Stimulated activated CD8-positive, alpha-beta memory T cell treated with anti-CD3 and anti-CD28 coated beads, Interleukin-4, amount 100 ng/mL, for 1 hour (primary cell): ENCODE measurements at places on chromosomes 4 and X.

DNA sequence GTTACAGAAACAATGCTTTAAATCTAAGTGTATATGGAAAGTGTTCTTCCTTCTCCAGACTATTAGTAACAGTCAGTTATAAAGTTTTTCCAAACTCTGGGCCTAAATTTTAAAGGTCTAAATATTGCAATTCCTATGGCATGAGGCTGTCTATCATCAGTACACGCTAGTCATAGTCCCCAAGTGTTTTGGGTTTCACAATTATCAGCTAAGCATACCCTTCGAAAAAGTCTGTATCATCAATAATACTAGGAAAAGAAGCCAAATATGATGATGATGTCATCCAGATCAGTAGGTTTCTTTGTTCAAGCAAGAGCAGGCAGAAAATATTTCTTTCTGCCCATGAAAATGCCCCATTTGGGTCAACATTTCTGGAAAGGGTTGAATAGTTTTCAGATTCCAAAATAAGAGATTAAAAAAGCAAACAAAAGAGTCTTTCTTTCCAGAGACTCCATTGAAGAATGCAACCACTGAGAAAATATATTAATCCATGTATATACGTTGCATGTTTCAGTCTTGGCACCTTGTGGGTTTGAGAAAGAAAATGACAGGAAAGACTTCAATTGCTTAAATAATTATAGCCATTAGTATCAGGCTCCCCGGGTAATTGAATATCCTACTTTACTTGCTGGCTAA, 173.8 kb downstream of the CAMK2D start:
- no peak for DNase-seq

GRCh38 chrX:353566-354535, 32.9 kb downstream of the PPP2R3B start:
- no peak for DNase-seq

- DNase-seq: no peak
These were observed 135.1 kb upstream of the PACRGL start for GRCh38 chr4:20565075-20565721.

GRCh38 chr4:101762025-101762424, 28.5 kb upstream of the BANK1 start:
- DNase-seq: no peak

DNA sequence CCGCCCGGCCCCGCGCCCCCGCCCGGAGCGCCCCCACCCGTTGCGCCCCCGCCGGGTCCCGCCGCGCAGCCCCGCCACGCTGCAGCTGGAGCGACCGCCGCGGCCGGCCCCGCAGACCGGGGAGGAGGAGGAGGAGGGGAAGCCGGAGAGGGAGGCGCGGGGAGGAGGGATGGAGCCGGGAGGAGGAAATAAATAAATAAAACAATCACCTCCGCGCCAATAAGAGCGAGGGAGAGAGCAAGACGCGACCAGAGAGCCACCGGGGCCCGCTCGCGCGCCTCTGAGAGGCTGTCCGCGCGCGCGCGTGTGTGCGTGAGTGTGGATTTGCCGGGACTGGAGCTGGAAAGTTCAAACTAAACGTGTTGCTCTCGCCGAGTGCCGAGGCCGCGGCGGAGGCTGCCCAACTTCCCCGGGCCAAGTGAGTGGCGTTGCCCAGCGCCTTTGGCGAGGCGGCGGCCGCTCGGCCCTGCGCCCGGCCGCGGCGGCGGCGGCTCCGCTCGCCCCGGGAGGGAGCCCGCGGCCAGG, 2184.4 kb upstream of the TENM3 start:
- no peak for DNase-seq

- DNase-seq: no peak
These were observed 62.6 kb upstream of the ALB start for GRCh38 chr4:73341454-73341853.

- DNase-seq: no peak
These were observed 1.7 kb downstream of the FBXL5 start for GRCh38 chr4:15653420-15653819.

GRCh38 chr4:23999714-24000469, 110.0 kb upstream of the PPARGC1A start:
- DNase-seq: no peak

- no peak for DNase-seq
These were observed 914.5 kb upstream of the AGA start for GRCh38 chr4:178356725-178357124.

DNA sequence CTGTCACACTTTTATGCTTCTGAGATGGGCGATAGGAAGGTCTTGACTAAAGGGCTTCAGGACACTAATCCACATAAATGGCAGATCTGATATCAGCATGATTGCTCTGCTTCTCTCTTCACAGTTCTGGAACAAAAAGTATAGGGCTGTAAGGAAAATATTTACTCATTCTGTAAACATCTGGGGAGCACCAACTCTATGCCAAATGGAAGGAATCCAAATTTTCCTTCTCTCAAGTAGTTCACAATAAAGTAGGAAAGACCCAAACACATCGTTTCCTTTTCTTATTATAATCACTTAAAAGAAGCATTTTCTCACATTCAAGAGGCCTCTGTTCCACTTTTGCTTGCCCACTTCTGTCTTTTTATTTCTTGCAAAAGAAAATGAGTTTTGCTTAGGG, 45.9 kb upstream of the F9 start:
- no peak for DNase-seq

DNA sequence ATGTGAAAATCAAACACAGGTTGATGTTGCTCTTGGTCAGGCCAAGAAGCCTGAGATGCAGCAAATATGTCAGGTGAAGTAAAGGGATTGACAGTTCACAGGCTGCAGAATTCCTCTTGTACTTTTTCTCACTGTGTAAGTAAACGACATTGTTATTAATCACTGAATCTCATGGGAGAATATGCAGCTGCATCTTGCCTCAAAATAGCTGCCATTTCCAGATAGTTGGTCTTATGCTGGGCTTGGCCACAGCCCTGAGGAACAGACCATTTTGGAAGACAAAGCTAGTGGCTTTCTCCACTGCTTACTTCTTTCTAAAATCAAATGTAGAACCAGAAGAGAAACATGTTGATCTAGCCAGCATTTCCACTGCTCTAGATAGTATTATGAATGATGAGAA, 403.4 kb upstream of the NR3C2 start:
- no peak for DNase-seq

- DNase-seq: no peak
These were observed 174.1 kb downstream of the RBMX2 start for GRCh38 chrX:130575831-130576389.

GRCh38 chr4:99381588-99382175, 29.1 kb upstream of the ADH1C start:
- no peak for DNase-seq

DNA sequence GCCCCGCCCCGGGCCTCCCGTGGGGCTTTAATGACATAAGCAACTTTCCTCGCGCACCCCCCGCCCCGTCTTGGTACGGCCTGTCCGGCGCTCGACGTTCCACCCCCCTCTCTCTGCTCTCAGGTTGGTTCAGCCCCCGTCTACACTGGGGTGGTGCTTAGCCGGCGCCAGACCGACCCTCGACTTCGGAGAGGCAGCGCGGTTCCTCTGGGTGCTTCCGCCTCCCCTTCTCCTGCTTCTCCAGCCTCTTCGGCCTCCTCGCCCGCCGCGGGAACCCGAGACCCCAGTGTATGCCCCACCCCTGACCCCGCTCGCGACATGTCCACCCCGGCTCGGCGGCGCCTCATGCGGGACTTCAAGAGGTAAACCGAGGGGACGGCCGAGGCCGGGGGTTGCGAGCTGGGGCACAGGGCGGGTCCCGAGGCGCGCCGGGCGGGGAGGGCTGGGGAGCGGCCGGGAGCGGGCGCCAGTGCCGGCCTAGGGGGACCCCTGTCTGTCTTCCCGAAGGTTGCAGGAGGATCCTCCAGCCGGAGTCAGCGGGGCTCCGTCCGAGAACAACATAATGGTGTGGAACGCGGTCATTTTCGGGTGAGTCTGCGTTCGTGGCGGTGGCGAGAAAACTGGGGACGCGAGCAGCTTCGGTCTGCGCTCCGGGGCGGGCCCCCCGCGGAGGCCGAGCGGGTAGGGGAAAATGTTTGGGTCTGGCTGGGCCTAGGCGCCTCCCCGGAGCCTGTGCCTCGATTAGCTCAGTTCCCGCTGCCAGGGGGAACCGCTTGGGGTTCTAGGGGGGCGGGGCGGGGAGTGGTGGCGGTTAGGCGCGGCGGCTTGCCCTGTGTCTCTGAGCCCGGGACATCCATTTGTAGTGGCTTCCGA, at the start of gene UBE2A:
Gene UBE2A (plus strand): TSS at position 170 of the 873 bp plus-strand sequence. CDS start 149 bp downstream, at position 319.
- peak; percentile 79 for DNase-seq

GRCh38 chr4:169305651-169306050, 34.9 kb upstream of the SH3RF1 start:
- no peak for DNase-seq

- DNase-seq: no peak
These were observed 752 bp downstream of the SEPTIN11 start for GRCh38 chr4:76950052-76950955.

DNA sequence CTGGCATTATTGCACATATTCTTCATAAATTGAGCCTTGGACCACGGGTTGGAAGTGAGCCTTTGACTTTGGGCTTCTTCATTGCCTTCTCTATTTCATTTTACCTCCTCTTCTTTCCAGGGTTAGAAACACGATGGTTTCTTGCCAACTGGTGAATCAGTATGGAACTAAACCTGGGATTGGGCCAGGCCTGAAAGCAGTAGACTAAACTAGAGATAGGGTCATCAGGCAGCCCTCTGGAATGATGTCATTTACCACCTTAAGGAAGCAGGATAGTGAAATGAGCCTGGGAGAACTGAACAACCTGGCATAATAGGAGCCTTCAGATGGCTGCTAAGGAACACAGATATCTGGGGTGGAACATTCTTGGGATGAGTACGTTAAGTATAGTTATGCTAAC, 67.5 kb upstream of the ATP8A1 start:
- no peak for DNase-seq

GRCh38 chrX:8278557-8278956, 107.5 kb upstream of the VCX2 start:
- no peak for DNase-seq

- no peak for DNase-seq
These were observed 441.9 kb downstream of the SPRY1 start for GRCh38 chr4:123838474-123838873.

DNA sequence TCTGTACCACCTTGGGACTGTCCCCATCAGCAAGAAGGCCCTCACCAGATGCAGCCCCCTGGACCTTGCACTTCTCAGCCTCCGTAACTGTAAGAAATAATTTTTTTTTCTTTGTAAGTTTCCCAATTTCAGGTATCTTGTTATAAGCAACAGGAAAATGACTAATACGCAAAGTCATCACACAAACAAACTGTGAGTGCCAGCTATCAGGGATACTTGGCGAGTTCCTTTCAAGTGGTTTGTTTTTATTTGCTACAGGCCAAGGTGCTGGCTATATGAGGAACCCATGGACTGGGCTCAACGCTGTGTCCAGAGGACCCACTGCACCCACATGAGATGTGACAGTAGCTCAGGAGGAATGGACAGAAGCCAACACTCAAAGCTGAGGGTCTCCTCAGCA, 11.5 kb upstream of the GPM6B start:
- no peak for DNase-seq

- DNase-seq: no peak
These were observed 29.9 kb downstream of the SOWAHB start for GRCh38 chr4:76867880-76868655.

- no peak for DNase-seq
These were observed 12.5 kb upstream of the CTSO start for GRCh38 chr4:155966171-155966570.

- no peak for DNase-seq
These were observed 17.2 kb upstream of the SCRG1 start for GRCh38 chr4:173415885-173416653.

- no peak for DNase-seq
These were observed 15.5 kb upstream of the DDX60 start for GRCh38 chr4:168334053-168334452.

- no peak for DNase-seq
These were observed 657 bp upstream of the ANKRD50 start for GRCh38 chr4:124713185-124713592.

DNA sequence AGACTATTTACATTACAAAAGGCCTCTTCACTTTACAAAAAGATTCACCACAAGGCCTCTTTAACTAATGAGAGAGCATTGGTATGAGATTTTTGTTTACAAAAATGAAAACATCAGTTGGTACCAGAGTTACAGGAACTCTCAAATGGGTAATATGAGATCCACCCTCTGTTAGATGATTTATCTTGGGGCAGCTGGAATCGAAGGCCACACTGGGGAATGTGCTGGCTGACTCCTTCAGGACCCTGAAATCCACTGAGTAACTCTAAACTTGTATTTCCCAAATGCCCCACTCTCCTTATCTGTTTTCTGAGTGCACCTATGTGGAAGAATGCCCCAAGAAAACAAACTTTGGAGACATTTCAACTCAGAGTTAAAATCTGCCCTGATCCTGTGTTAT, 232.9 kb upstream of the F9 start:
- DNase-seq: no peak

- DNase-seq: no peak
These were observed 12.9 kb downstream of the DCTD start for GRCh38 chr4:182904211-182904761.

GRCh38 chr4:107850438-107850837, 25.7 kb downstream of the SGMS2 start:
- no peak for DNase-seq

DNA sequence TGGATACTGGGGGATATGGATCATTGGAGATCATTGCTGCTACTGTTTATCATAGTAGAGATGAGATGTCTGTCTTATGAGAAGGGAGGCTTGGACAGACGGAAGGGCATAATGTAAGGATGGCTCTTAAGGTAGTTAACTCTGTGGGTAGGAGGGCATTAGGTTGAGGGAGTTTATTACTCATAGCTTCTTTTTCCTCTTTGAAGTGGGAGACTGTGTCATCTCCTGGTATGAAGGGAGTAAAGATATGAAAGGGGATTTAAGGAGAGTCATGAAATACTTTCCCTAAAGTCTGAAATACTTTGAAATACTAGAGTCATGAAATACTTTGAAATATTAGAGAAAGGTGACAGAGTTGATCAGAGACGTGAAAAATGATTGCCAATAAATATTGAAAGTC, 255.5 kb upstream of the PITX2 start:
- no peak for DNase-seq

DNA sequence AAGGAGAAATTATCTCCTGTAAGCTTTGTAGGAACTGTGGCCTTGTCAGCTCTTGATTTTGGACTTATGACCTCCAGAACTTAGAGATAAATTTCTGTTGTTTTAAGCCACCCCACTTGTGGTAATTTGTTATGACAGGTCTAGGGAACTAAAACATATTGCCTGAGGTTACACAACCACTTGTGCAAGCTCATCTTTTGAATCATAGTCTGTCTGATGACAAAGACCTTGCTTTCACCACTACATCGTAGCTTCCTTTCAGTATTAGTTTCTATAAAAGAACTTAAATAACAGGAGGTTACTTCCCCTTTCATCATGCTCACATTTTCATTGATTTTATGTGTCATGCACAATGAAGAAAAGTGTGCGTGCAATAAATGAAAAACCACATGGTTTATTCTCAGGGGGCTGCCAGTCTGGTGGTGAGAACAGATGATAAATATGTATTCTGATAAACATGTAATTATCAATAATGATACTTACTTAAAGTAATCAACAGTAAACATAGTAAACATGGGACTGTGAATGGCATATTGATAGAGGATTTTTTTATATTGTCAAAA, 690.0 kb upstream of the HS3ST1 start:
- DNase-seq: no peak

- DNase-seq: no peak
These were observed 325.0 kb downstream of the PDHA2 start for GRCh38 chr4:96164814-96165351.
